ENCODE measurements at places on chromosomes 5 and 9. TPM values are rescaled to one million over a fixed set of nuclear protein-coding genes. Genes with fewer than 3 reads are reported as not detected.

- DNase-seq = no peak
Measured at GRCh38 chr5:169242175-169242848, 58.6 kb downstream of the SLIT3 start.

The CENPP gene
- total RNA-seq = 2.0 TPM

DNA sequence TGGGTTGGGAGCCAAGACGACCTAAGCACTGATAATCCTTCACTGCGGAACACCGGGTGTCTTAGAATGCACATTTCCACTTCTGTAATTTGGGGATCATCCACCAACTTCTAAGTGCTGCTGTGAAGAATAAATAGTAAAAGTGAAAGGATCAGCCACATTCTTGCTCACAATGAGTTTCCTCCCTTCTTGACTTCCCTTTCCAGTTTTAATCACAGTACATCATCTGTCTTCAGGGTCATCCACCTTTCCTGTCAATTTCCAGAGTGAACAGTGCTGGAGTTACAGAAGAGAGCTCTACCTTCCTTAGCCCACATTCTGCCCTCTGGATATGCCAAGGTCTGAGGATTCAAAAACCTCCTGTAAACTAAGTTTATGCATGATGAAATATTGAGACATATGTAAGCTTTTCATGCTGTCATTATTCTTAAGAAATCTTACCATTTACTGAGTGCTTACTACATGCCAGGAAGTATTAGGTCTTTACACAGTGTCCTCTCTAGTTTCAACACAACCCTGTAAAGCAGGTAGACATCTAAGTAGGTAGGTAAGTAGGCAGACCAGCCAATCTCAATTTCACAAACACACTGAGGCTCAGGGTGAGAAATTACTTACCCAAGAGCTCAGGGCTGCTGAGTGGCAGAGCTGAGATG, 105.2 kb downstream of the CDK5RAP2 start:
- DNase-seq = no peak

The SPINK5 gene
- 2.3 TPM for total RNA-seq

The SIMC1 gene
- 9.2 TPM for total RNA-seq

GRCh38 chr9:88464851-88465250, 70.1 kb upstream of the NXNL2 start:
- DNase-seq = no peak

- DNase-seq = no peak
Measured at GRCh38 chr5:170360709-170361108, 28.5 kb downstream of the KCNMB1 start.

- DNase-seq = no peak
Measured at GRCh38 chr5:102975457-102976182, 144.3 kb downstream of the GIN1 start.

GRCh38 chr5:4576161-4576748, 563.9 kb upstream of the ADAMTS16 start:
- DNase-seq = no peak

The FAM221B gene
- total RNA-seq = not detected

DNA sequence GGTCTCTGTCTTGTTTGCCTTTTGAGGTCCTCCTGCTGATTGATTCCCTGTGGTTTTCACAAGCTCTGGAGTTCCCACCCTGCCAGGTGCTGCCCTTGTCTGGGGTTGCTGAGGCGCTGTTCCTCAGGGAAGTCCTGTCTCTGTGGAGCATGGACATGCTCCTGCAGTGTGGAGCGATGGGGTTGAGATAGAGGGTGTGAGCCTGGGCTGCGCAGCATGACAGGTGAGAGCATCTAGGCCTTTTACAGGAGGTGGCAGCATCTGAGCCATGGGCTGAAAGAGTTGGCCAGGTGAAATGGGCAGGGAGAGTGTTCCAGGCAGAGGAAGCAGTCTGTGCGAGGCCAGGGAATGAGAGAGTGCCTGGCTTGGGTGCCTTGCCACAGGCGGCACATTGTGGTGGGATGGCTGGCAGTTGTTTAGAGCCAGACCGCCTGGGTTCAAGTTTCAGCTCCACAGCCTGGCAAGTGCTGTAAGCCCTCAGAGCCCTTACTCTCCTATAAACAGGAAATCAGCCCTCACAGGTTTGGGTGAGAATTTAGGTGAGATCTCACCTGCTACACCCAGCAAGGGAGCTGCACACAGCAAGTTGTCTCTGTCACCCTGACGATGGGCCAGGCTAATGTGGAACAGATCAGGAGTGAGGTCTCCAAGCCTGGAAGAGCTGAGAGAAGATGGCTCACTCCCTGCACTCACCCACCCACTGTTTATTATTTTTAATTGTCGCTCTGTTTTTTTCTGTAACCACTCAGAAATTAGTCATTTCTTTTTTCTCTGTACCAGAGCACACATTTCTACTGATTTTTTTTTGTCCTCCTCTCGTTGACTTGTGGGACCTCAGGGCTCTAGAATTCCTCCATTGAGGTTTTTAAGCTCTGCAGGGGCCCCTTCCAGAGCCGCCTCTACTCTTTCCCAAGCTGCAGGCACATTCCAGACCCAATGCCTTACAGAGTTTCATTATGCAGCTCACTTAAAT, 19.6 kb downstream of the TCOF1 start:
- no peak for DNase-seq

The MEIKIN gene
- not detected for total RNA-seq

DNA sequence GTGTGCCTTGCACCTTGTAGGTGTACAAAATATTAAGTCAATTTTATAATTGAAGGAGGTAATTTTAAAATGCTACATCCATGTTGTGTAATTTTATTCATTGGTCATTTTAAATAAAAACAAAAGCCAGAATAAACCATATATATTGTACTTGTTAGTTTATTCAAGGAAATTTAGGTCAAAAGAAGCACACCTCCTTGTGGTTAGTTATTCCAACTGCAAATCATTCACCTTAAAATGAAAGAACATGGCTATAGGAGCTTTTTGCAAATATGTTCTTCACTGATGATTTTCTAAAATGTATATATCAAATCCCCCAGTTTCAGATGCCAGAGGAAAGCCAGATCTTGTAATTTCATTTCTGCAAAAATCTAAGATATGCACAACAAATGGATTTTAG, 5.4 kb upstream of the MOCS2 start:
- DNase-seq = no peak

The TAF1L gene
- not detected for total RNA-seq

DNA sequence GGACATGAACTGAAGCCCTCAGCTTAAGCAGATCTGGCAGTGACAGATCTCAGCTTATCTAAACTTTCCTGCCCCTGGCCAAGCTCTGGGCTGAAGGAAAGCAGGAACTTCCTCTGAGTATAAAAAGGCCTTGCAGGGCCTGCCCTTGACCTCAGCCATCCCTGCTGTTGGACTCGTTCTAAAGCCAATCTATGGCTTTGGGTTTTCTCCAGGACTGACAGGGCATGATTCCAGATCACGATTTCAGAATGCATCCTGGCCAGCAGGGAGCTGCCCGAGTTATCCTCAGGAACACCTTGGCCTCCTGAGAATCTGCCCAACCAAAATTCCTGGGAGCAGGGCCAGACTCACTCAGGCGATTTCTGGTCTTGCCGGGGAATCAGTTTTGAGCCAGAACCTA, 502.7 kb downstream of the TLE4 start:
- DNase-seq = peak; percentile 52

GRCh38 chr9:4828761-4829160, 36.0 kb downstream of the RCL1 start:
- DNase-seq = no peak

DNA sequence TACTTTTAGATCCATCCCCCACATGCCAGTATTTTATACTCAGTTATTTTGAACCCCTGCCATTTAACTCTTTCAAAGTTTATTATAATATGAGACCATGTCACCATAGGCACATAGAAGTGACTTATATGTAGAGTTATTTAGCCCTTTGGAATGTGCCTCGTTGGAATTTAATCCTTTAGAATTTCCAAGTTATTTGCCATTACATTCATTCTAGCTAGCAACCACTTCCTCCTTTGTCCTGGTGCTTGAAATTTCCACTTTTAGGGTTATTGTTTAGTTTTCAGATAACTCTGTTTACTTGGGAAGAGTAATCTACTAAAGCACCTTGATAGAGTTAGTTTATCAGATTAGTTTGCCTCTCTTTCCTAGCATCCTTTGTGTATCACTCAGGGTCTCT, 82.8 kb upstream of the TLE1 start:
- no peak for DNase-seq

- no peak for DNase-seq
Measured at GRCh38 chr5:128538000-128538249, at the start of gene FBN2. TSS of gene FBN2 (minus strand) at chr5:128538245. CDS start at chr5:128537603, 642 bp downstream.

DNA sequence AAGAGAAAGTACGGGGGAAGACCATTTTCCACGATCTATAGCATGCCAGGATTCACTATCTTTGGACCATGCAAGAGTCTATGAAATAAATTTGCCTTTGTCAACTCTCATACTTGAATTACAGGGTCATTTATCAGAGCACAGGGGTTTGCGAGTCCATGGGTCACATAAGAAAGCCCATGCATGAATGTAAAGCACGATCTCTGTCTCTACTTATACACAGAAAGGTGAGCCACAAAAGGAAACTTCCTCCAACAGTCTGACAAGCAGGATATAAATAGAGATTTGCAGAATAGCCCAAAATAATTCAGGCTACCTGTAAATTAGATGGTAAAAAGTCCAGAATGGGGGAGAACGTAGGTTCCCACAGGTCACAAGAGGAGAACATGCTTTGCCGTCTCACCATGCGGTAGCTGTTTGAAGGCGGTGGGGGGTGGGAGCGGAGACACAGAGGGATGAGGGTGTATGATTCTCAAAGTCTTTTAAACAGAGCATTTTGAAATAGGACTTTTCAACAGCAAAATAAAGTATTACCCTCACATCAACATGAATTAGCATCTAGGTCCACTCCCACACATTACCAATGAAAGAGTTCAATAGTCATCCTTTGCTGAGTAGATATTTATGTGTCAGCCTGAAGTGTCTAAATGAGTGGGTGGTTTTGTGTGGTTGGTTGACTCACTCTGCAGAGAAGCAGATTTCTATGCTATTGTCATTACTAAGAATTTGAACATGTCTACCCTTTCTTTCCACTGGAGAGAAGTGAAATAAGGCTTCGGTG, 279.7 kb downstream of the EBF1 start:
- no peak for DNase-seq

The DRD1 gene
- not detected for total RNA-seq

DNA sequence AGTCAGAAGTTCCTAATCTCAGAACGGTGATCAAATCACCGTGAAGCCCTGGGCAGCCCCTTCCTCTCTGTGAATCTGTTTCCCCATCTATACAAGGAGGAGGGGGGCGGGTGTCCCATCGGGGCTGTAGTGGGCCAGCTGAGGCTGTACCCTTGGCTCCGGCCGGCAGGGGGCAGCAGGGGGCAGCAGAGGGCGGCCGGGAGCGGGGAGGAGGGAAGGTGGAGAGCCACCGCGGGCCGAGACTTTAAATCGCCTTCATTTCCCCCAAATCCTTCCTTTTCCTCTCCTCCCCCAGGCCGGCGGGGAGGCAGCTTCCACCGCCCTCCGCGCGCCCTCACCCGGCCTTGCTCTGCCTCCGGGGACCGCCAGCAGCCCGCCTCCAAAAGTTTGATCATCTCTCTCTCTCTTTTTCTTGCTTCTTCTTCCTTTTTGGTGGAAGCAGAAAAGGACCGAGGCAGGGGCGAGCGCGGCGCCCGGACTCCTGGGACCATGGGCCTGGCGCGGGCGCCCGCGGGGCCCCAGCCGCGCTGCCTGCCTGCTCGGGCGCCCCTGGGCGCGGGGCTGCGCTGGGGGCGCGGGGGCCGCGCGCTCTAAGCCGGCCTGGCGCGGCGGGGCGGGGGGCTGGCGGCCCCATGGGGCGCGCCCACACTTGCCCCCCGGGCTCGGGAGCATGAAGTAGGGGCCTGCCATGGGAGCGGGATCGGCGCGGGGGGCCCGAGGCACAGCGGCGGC, at the start of gene COL27A1:
Gene COL27A1, plus strand, starts transcription at position 275 of the 732 bp plus-strand sequence. Its CDS starts 414 bp downstream, at position 689.
- DNase-seq = peak; percentile 81

The SLC2A6 gene
- 4.0 TPM for total RNA-seq

The MELK gene
- total RNA-seq = 0.89 TPM

The DAB2IP gene
- 42.1 TPM for total RNA-seq

DNA sequence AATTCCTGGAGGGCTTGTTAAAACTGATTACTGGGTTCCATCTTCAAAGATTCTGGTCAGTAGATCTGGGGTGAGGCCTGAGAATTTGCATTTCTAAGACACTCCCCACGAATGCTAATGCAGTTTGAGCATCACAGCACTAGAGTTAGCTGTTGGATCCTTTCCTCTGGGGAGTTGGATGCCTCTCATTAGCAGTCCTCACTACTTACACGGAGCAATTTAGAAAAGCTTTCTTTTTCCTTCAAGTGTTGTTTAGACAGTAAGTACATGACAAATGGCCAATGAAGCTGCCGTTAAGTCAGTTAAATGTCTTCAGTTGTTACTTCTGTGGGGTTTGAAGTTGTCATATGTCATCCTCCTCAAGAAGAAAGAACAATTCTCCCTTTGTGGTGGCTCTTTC, 74.9 kb upstream of the HMHB1 start:
- no peak for DNase-seq

- DNase-seq = no peak
Measured at GRCh38 chr5:73272351-73272750, 99.4 kb downstream of the TMEM174 start.

- DNase-seq = no peak
Measured at GRCh38 chr9:113520109-113520642, 56.6 kb downstream of the RGS3 start.

The GTF3C4 gene
- total RNA-seq = 9.7 TPM

DNA sequence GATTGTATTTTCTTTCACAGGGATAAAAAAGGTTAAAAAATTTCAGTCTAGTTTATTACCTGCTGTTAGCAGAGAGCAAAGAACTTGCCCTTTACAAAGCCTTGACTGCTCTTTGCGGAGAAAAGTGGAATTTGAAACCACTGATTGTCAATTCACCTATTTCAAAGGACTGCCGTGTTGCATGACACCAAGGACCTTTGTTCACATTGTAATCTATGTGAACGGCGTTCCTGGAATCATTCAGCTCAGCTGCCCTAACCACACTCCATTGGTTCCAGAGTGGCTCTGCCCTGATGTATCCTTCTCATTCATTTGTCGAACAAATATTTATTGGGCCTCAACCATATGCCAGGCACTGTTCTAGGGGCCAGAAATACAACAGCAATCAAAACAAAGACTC, 377.5 kb upstream of the RFX3 start:
- DNase-seq = no peak

GRCh38 chr5:88680253-88681132, 202.5 kb downstream of the MEF2C start:
- peak; percentile 86 for DNase-seq

- DNase-seq = no peak
Measured at GRCh38 chr5:142420561-142421227, 95.9 kb upstream of the SPRY4 start.

The BAAT gene
- total RNA-seq = 0.24 TPM

DNA sequence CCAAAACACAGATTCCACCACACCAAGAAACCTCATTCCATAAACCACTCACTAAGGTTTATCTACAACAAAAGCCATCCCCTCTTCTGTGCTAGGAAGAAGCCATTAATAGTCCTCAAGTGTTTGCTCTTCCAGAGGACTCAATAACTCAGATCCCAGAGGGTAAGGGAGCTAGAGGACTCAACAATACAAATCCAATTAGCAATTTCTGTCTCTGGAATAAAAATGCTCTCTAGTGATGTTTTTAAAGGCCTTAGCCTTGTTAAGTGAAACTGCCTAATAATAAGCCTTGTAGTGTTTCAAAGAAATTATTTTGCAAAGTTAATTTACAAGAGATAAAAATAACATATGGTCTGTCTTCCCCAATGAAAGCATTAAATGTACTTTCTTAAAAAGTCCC, 942.4 kb downstream of the CDH12 start:
- DNase-seq = no peak

The SPATA31E1 gene
- total RNA-seq = not detected

All from right cardiac atrium (tissue), 5 donors.